ENCODE measurements at places on chromosomes 2 and 18.

DNA sequence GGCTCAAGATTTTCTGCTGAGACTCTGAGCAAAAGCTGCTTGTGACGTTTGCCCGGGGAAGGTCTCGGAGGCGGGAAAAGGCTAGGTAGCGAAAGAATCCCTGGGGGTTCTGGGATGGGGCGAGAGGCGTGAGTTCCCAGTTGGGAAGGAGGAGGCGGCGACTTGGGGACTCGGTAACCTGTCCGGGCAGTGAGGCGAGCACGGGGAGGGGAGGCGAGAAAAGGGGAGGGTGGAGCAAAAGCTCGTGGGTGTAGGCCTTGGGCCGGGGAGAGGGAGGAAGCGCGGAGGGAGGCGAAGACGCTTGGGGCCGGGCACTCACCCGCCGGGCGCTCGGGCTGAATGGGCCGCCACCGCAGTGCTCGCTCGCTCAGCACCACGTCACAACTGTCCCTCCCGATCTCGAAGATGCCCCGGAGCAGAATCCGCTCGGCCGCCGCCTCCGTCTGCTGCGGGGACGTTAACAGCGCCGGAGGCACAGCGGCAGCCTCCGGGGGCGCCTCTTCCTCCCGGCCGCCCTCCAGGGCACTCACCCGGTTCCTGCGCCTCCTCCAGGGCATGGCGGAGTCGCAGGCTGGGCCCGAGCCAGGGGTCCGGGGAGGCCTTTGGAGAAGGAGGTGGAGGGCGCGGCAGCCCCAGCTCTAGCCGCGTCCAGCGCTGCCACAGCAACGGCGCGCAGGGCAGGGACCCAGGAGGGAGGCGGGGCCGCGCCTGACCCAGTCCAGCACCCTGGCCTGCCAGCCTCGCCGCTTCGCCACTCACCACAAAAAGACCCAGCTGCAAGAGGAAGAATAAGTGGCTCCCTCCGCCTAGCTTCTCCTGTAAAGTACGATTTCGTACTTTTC, at the start of gene CERKL:
Gene CERKL, minus strand, starts transcription at position 656 of the 842 bp plus-strand sequence. Its CDS starts 99 bp downstream, at position 557.
- no peak for DNase-seq

DNA sequence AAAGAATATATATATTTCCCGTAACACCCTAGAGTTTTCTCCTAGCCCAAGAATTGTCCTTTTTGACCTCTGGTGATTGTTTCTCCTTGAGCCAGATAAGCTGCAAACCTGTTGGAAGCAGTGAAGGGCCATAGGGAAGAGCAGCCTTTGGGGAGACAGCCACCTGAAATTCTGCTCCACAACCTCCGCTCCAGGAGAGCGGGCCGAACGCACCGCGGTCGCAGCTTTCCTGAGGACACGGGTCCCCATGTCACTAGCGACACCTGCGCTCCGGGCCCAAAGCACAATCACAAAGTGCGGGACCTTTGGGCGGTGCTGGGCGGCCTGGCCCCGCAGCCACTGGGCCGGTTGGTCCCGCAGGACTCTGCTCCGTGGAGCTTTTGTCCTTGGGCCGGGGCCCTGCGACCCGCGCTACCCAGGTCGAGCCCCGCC, 557 bp upstream of the DSG2 start:
- DNase-seq: no peak

GRCh38 chr2:112942654-112943002, 31.7 kb downstream of the IL37 start:
- DNase-seq: no peak

DNA sequence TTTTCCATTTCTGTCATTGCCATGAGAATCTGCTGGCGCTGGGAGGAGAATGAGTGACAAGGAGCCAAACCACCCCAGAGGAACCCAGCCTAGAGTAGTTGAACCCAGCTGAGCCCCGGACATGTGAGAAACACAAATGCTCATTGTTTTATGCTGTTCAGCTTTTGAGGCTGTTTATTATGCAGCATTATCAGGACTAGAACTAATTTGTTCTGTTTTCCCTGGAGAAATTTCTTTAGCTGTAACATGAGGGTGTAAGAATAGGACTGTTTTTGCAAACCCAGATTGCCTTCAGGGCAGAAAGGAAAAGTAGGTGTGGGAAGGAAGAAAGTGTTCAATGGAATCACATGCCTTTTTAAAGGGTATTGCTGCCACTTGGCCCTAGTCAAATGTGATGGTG, 28.5 kb upstream of the DOCK10 start:
- DNase-seq: no peak

DNA sequence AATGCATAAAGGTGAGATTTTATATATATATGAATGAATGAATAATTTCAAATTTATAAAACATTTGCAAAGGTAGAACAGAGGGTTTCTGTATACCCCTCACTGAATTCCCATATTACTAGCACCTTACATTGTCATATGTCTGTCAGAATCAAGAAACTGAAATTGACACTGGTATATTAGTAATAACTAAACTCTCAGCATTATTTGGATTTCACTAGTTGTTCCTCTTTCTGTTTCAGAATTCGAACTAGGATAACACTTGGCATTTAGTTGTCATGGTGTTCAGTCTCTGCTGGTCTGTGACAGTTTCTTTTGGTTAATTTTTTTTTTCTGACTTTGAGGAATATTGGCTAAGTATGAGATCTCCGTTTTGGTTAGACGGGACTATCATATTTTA, 275.9 kb downstream of the DCC start:
- no peak for DNase-seq

DNA sequence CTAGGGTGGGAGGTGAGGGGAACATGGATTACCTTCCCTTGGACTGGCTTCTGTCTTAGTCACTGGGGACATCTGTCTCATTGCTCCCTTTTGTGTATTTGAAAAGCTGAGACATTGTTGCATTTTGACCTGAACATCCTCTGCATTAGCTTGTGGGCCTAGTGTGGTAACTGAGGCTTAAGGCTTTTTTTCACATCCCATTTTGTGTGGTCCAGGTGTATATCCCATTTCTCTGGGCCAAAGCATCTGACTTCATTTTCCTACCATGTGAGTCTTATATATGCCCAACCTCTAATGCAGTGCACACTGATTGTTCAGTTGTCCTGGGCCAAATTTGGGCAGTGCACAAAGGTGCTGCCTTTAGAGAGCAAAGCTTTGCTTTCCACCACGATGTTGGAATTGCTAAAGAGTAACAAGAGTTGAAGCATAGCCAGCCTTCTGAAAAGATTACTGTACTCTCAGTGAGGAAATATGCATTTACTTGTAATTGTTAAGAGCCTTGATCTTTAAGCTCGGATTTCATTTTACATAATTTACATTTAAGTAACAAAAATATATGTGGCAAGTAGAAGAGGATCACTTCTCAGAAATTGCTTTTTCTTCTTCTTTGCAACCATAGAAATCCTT, 13.3 kb downstream of the PRKCE start:
- DNase-seq: no peak

DNA sequence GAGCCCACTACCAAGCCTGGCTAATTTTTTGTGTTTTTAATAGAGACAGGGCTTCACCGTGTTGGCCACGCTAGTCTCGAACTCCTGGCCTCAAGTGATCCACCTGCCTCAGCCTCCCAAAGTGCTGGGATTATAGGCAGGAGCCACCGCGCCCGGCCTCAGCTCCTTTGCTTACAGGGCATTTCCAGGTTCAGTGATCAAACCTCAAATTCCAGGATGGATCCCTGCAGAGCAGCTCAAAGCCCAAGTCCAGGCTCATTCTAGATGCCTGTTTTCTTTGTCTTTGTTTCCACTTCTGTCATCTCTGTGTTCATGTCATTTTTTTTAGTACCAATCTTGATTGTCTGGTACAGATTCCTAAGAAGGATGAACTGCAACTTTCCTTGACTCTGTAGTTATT, 41.9 kb downstream of the TNFRSF11A start:
- DNase-seq: no peak

DNA sequence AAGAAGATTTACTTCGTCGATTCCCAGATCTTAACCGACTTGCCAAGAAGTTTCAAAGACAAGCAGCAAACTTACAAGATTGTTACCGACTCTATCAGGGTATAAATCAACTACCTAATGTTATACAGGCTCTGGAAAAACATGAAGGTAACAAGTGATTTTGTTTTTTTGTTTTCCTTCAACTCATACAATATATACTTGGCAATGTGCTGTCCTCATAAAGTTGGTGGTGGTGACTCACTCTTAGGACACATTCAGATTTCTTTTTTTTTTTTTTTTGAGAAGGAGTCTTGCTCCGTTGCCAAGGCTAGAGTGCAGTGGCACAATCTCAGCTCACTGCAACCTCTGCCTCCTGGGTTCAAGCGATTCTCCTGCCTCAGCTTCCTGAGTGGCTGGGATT, 26.8 kb downstream of the MSH2 start:
- DNase-seq: no peak

DNA sequence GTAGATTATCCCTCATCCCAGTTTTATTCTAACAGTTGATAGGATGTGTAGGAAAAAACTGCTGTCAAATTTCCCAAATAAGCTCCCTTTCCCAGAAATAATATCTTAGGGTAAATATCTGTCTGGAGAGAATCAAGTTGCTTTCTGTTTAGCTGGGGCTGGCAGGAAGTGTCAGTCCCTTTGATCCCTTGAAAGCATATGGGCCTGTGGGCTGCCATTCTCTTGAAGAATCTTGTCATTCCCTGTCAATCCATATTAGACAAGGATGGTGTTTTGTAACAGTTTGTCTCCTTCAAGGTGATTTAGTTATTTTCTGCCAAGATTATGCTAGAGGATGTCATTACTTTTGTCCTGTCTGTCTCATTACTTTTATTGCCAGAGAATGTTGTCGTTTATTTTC, 37.1 kb upstream of the UBE2E3 start:
- DNase-seq: no peak

- DNase-seq: no peak
These were observed 45.6 kb downstream of the ONECUT2 start for GRCh38 chr18:57480733-57481132.

DNA sequence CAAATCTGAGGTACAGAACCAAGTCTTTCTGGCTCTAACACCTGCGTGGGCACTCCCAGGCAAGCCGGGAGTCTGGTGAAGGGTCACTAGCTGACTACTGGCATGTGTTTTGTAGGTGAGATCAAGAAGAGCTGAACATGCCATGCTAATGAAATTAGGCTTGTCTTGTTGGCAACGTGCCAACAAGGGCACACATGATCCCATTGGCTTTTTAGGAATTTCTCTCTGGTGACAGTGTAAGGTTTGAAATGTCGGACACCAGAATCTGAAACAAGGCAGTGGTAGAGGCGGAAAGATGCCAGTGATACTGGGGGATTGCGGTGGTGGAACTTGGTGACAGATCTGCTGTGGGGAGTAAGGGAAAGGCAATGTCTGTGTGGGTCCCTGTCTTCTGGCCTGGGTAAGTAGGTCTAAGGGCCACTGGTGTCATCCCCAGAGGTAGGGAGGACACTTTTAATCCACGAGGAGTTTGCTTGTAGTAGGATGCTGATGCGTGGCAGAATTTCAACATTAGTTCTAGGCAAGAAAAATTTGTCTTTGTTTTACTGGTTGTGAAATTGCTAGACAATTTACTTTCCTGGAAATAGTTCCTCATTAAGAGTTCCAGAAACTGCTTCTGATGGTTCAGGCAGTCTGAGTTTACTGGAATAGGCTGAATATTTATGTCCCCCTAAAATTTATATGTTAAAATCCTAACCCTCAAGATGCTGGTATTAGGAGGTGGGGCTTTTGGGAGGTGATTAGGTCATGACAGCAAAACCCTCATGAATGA, 52.6 kb upstream of the ACMSD start:
- no peak for DNase-seq

DNA sequence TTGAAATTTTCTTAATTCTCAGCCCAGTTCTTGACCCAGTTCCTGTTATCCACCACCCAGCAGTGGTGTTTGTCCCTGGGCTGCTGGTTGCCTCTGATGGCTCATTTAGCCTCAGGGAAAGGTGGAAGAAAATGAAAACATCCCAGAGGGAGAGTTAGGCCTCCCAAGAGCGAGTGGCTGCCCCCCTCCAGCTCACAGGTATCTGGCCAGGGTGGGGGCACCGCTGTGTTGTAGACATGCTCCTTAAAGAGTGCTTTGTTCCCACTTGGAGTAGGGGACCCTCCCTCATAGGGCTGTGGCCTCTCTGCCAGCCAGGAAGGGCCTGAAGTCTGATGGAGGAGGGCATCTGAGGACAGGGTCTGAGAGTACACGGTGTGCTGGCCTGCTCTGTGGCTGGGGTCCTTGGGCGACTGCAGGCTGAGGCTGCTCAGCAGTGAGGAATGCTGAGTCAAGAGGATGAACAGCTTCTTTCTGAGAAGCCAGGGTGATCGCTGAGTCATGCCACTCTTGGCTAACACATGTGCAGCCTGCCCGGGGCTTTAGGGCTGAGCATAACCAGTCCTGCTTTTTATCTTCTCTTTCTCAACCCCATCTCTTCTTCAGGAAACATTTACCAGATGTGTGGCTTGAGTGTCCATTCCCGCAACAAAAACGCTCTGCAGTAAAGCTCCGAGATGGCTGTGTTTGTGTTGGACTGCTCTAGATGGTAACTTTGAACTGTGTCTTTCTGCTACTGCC, 72.3 kb downstream of the IL1R2 start:
- peak; percentile 19 for DNase-seq

DNA sequence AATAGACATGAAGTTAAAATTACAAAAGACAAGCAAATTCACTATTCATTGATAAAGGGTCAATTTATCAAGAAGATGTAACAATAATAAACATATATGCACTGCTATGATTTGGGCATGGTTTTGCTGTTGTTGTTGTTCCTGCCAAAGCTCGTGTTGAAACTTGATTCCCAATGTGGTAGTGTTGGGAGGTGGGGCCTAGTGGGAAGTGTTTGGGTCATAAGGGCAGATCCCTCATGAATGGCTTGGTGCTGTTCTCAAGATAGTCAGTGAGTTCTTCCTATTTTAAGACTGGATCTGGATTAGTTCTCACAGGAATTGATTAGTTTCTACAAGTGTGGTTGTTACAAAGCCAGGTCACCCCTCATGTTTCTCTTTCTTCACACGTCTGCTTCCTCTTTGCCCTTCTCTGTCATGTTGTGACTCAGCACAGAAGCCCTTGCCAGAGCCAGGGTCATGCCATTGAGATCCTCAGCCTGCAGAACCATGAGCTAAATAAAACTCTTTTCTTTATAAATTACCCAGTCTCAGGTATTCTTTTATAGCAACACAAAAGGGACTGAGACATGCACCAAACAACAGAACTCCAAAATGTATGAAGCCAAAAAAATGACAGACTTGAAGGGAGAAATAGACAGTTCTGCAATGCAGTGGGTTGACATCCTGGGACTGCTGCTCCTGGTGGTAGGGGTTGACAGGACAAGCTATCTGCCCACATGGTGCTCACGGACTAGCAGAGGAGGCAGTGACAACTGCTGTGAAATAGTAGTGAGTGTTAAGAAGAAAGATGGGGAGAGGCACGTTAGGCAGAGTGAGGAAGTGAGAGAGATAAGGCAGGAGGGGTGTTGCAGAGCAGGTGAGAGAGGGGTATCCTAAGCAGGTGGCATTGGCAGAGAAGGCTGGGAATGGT, 18.6 kb upstream of the SKA1 start:
- no peak for DNase-seq

- no peak for DNase-seq
These were observed 159.9 kb downstream of the ACTR3 start for GRCh38 chr2:114049826-114050225.

- no peak for DNase-seq
These were observed 585.8 kb upstream of the CHAC2 start for GRCh38 chr2:53181759-53182158.
